ENCODE measurements at places on chromosomes 16 and 17.
A peak's percentile ranks its signal among the peaks of the same experiment; 100 is the strongest.

GRCh38 chr17:51430591-51430990 lies 170.2 kb downstream of the UTP18 start:
- no peak for DNase-seq

DNA sequence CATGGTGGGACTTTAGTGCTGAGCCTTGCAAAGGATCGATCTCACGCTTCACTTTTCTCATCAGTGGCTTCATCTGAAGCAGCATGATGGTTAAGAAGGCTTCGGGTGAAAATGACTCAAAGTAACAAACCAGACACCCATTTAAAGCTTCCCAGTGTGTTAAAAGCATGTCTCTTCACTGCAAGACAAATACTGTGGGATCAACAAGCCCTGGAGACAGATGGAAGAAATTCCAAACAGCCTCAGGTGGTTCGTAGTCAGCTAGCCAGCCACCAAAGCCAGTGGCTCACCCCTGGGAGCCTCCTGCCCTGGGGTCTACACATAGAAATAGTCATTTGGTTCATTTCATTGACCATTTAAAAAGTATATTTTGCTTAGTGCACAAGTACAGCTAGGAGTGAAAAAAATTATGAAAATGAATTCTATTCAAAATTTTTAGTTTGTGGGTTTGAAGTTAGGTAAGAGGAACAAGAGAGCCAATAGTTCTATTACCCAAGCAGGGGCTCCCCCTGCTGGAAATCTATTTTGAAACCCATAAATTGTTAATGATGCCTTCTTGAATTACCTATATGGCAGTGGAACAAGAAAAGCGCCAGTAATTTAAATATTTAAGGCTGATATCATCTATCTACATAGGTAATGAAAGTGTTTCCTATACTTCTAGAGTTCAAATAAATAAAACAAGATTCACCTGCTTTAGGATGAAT lies 51.6 kb downstream of the PMP22 start:
- DNase-seq, result no peak

DNA sequence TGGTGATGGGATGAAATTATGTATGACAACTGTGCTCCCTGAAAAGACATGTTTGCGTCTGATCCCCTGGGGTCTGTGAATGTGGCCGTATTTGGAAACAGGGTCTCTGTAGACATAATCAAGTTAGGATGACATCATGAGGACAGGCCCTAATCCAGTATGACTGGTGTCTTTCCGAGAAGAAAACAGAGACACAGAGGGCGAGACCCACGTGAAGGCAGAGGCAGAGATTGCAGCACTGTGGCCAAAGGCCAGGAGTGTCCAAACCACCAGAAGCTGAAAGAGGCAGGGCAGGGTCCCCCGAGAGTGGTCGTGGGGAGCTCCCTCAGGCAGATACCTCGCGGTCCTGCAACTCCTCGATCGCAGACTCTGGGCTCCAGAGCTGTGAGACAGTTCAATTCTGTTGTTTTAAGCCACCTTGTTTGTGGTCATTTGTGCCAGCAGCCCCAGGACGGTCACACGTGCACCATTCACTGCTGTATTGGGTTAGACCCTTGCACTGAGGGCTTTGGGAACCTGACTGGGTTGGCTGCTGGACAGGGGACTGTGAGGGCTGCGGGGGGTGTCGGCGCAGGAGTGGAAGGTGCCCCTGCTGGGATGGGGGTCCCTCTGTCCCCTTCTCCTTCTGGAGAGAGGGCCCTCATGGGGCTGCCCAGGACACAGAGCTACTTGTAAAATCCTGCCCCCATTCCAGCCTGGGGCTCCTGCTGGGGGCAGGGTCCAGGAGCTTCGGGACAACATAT lies 27.7 kb downstream of the METRNL start:
- no peak for DNase-seq

DNA sequence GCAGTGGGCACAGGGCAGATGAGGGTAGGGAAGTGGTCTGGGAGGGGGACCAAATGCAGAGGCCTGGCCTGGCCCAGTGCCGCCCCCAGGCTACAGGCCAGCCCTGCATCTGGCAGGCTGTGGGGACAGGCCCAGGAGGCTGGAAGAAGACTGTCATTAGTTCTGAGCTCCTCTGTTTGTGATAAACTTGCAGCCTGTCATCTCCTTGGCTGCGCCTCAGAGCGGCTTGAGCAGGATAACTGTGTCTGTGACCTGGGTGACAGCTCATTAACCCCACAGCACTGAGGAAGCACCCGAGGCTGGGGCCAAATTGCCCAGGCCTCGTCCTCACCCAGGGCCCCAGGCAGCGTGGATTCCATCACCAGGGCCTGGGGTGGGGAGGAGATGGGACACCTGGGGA lies 23.9 kb downstream of the ABCC3 start:
- DNase-seq, result no peak

DNA sequence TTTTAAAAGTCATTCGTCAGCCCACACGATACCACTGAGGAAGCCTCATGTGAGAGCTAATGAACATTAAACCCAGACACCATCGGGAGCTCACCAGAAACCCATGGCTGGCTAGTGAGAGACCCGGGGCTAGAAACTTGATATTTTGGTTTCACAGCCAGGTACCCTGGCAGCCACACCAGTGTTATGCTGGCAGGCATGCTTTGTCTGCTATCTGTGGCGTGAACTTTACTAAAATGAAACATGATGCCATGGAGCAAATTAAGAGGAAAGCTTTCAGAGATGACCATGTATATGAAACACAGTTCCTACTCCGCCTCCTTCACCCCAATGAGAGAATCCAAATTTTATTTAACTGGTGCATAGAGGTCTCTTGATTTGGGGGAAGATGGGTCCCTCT lies 291.2 kb downstream of the IRX3 start:
- no peak for DNase-seq

DNA sequence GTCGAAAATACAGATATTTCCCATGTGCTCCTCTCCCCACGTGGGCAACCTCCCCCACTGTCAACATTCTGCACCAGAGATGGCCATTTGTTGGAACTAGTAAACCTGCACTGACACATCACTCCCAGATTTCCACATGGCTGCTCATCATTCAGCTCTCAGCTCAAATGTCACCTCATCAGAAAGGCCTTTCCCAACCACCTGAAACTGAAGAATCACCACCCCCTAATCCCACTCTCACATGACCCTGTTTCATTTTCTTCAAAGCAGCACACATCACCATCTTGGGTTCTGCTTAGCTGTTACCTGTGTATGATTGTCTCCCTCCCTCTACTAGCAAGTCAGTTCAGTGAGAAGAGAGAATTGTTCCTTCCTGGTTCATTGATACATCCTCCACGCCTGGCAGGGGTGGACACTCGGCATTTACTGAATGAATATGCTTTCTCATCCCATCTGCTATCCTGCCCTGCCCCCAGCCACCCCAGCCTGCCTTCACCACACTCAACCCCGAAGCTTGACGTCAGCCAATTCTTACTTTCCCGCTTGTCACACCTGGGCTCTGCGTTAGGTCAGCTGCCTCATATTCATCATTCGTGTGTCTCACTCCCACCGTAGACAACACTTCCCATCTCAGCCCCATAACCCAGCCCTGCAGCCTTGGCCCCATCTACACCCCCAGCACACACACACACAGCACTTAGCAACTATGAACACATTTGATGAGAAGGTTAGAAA lies 1.5 kb downstream of the C17orf114 start:
- DNase-seq, result peak; percentile 51
